ENCODE measurements at places on chromosomes 7 and 10.
A peak's percentile ranks its signal among the peaks of the same experiment; 100 is the strongest.

DNA sequence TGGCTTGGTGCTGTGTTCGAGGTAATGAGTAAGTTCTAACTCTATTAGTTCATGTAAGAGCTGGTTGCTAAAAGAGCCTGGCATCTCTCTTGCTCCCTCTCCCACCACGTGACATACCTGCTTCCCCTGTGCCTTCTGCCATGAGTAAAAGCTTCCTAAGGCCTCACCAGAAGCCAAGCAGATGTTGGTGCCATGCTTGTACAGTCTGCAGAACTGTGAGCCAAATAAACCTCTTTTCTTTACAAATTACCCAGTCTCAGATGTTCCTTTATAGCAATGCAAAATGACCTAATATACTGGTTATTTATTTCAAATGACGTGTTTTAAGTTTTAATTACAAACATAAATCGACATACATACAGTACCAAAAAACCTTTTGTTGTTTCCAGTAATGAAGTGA lies 101.7 kb upstream of the DNAJC1 start:
- DNase-seq: no peak

DNA sequence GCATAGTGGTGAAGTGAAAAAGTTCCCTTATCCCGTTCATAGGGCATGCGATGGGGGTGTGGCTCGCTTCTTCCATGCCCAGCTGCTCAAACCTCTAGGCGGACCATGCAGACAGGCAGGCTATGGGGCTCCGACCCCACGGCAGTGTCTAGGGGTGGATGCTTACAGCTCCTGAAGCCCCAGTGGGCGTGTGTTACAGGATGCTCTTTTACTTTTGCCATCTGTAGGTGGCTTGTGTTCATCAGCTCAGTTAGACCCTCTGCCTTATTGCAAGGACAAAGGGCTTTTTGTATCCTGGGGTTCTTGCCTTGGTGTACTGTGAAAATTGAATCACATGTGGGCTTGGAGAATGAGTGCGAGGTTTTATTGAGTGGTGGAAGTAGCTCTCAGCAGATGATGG lies at the start of gene MYL10:
Gene MYL10, minus strand, starts transcription at position 126 of the 400 bp plus-strand sequence. CDS start 178 bp downstream, outside the sequence.
- no peak for DNase-seq

- DNase-seq: peak; percentile 69
Observed at GRCh38 chr7:104848138-104848990, 165.6 kb upstream of the KMT2E start.

DNA sequence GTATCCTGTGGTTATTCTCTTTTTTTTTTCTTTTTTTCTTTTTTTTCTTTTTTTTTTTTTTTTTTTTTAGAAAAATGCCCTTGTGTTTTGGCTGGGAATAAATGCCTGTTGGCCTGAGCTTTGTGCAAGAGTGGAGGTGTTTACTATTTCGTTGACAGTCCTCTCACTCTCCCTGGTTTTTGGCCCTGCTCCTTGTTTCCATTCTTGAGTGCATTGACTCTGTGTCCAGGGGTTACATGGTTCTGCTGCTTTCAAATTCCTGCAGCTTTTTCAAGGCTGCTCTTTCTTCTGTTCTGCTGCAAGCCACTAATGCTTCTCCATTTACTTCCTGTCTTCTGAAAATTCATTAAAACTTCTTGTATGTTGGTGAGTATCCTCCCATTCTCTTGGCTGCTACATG lies 59.7 kb upstream of the TBX20 start:
- DNase-seq: no peak

DNA sequence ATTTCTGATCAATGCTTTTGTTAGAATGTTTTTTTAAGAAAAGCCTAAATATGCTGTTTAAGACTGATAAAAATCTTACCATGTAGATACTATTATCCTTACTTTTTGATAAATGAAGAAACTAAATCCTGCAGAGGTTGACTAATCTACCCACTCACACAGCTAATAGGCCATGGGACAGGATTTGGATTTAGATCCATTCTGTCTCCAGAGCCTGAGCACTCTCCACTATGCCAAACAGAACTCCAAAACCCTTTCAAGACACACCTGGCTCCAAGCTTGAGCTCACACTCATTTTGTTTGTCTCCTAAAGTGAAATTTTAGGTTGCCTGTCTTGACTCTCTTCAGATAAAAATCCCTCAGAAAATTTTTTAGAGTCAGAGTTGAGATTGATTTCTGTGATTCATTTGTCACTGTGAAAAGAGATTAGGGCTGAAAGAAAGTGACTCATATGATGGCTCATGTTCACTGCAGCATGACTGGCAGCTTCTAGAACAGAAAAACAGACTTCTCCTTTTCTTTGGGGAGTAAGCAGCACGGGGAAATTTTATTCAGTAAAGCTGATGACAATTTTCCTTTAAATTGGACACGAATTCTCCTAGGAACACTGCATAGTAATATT lies 132.3 kb upstream of the POT1 start:
- peak; percentile 77 for DNase-seq

GRCh38 chr7:1670894-1671593 lies 967 bp downstream of the ELFN1 start:
- no peak for DNase-seq

DNA sequence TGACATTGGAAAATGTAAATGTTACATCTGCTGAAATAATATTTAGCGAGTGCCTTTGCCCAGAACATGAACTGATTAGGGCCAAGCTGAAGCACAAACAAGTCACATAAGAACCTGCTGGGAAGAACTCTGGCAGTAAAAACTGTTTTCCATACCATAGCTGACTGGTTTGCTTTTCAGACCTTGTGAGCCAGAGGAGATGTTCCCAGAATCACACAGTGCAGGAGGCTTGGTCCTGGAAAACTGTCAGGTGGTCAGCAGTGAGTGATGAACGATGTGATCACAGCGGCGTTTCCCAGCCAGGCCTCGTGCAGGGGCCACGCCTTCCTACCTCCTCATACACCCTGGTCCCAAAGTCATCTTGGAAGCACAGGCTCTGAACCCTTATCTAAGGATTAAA lies 164.2 kb upstream of the EEPD1 start:
- no peak for DNase-seq

GRCh38 chr10:127872871-127873600 lies 19.7 kb downstream of the CLRN3 start:
- no peak for DNase-seq

DNA sequence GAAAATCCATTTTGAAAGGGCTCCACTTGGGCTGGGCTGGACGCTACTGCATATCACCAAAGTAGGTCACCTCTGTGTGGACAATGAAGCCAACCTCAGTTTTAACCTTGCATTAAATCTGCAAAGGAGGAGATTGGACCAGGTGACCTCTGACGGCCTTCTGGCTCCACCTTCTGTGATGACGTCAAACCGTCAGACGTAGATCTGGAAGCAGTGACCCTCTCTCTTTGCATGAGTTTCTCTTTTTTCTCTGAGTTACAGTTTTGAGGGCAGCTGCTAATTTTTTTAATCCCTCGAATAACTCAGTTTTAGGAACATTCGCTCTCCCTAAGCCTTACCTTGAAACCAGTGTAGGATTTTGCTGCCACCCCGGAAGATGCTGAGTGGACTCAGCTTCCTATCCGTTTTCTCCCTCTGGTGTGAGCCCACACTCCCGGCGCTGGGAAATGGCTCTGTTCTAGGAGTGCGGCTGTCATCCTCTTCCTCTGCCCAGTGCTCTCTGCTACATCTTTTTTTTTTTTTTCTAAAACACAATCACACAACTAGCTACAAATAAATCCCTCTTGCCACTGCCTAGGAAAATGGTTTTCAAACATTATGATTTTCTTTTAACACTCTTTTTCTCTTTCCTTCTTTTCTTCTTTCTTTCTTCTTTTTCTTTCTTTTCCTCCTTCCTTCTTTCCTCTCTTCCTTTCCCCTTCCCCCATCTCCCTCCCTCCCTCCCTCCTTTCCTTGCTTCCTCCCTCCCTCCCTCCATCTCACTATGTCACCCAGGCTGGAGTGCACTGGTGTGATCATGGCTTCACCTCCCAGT lies 27.7 kb upstream of the NMT2 start:
- no peak for DNase-seq

GRCh38 chr10:91289305-91289704 lies 68.8 kb downstream of the PCGF5 start:
- DNase-seq: no peak

- no peak for DNase-seq
Observed at GRCh38 chr7:43163885-43164284, 51.4 kb downstream of the HECW1 start.
